Mammary epithelial cell (primary cell): ENCODE measurements at places on chromosomes 12 and 14.

DNA sequence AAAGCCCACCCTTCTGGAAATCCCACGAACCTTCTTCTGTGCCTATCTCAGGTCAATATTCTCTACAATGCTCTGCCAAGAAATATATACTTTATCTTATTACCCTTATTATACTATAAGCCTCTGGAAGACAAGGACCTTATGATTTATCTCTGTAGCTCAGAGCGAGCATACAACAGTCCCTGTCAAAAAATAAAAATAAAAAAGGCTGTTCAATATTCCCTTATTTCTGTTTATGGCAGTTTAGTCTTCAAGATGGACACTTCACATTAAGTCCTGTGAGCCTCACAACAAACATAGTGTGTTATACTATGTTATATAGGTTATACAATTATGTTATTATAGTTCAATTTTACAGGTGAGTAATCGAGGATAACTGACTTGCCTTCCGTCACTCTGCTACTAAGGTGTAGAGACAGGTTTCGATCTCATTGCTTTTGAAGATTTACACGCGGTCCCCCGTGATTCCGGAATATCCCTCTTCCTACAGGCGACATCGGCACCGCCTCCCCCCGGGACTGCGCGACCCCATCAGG is 562 bp downstream of the EAPP start:
- no peak for DNase-seq

GRCh38 chr12:127429551-127430285 is 837.3 kb upstream of the TMEM132C start:
- DNase-seq: no peak

DNA sequence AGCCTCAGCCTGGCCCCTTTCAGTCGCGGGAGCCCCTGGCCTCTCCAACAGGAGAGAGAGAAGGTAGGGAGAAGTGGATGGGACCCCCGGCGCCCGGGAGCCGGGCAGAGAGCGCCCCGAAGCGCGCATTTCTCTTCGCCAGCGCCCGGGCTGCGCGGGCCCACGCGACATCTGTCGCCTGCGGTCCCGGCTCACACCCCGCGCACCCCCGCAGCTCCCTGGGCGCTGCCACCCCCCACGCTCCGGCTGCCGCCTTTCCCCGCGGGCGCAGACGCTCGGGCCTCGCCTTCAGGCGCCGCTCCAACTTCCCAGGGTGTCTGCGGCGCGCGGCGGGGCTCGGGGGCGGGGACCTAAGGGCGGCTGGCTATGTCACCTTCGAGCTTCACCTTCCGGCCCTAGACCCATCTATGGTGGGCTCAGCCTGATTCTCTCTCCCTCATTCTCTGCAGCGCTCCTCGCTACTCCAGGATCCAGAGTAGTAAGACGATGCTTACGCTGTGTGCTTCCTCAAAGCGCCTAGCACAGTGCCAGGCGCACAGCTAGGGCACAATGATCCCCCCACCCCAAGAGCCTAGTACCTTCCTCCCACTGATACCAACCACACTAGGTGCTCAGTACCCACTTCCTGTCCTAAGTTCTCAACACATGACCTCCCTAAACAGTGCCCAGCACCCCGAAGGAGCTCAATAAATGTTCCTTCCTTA is 1.6 kb downstream of the HRK start:
- no peak for DNase-seq

DNA sequence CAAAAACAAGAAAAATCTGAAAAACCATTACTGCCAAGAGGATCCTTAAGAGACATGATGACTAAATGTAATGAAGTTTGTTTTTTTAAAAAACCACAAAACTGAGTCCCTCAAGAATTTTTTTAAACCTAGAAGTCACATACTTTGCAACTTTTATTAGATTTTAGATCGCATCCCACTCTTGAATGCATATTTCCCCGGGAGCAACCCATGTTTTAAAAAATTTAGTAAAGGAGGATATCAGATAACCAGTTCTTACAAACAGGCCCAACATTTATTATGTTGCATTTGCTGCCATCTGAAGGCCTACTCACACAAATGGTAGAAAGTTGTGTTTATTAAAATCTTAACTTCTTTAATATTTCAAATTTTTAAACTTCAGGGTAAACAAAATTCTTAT is 44.3 kb upstream of the CCT2 start:
- no peak for DNase-seq

GRCh38 chr14:75147423-75148071 is 20.7 kb upstream of the NEK9 start:
- peak; percentile 95 for DNase-seq

- DNase-seq: no peak
Observed at GRCh38 chr14:65287264-65288131, 125.0 kb upstream of the FUT8 start.

DNA sequence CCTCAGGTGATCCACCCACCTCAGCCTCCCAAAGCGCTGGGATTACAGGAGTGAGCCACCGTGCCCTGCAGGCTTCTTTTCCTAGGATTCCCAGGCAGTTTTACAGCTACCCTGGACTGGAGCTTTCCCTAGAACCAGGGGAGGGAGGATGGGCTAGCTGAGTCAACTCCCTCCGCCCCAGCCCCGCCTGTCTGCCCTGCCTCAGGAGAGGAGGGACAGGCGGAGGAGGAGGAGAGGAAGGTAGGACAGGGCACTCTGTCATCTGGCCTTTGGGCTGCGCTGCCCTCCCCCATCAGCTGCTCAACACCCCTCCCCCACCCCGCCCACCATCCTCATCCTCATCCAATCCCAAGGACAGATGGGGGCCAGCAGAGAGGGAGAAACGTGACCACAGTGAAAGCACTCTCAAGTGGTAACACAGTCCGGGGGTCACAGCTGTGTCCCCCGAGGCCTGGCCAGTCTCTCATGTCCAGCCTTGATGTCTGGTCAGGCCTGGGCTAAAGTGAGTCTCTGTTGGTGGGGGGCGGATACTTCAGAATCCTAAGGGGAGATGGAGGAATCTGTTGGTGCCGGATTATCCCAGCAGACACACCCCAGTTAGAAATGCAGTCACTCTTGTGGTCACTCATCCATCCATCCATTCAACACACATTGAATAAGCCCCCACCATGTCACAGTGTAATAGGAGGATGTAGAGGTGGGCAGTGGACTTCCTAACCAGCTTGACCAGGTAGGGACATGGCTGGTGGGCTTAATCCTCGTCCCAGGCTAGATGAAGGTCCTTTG is 12.3 kb downstream of the FIGNL2 start:
- no peak for DNase-seq

- no peak for DNase-seq
Observed at GRCh38 chr12:121983536-121984210, 38.0 kb upstream of the BCL7A start.

DNA sequence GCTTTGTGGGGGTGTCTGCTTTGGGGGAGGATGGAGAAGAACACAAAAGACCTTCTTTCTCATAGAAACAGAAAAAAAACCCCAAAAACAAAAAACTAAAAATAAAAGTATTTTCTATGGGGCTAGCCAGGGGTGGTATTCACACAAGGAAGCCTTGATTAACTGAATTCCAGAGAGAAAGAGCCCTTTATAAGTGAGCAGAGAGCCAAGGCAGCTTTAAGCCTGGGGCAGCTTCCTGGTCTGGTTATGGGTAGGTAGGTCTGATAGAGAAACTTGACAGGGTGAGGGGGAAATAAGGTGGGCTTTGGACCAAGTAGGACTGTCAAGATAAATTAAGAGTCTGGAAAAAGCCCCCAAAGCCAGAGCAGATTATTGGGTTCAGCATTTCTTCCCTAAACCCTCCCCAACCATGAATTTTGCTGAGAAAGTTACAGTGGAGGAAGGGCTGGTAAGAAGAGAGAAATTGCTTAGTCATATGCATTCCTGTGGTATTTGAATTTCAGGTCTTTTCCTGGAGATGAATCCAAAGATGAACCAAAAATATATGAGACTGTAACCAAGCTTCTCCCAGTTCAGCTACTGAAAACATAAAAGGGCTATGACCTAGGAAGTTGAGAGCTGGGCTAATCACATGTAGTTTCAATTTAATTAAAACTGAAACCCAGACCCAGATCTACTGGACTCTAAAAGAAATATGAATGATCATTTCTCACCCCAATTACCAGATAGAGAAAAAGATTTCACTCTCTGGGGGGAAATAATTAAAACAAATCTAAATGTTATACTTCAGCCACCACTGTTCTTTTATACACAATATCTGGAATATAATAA is 144.8 kb downstream of the TBC1D30 start:
- DNase-seq: no peak

DNA sequence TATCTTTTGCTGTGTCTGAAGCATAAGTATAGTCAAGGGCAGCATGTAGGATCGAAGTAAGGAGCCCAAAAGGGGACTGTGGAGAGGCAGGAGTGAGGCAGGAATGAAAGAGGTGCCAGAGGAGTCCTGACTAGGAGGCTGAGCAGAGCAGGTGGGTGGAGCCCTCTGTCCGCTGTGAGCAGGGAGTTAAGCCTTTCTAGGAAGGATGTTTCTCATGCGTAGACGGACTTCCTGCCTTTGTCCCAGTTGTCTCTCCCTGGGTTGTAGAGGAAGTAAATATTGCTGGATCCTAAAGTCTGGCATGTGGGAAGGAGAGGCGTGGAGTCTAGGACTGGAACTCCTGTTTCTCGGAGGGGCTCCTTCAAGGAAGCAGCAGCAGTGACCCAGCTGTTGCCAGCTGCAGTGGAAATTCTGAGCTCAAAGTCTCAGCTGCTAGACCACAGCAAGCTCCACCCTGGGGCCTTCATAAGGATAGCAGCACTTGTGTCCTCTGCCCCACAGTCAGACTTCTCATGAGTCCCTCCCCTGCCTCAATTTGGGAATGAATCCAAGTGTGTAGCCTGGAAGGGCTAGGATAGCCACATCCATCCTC is 44.0 kb downstream of the RBMS2 start:
- DNase-seq: no peak

DNA sequence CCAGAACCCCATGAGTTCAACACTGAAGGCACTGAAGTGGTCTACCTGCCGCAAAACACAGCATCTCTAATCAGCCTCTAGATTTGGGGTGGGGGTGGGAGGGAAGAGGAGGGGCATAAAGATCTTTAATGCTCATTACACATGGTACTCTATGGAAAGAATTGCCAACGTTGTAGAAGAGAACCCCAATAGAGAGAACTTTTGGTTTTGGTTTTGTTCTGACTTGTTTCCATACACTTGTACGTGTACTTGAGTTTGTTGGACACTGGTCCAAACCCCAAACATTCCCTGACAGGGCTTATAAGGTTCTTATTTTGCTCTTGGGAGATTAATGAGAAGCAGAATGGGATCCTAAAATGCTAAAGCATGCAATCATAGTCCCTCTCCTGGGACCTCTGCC is 31.0 kb downstream of the GNPTAB start:
- DNase-seq: no peak

DNA sequence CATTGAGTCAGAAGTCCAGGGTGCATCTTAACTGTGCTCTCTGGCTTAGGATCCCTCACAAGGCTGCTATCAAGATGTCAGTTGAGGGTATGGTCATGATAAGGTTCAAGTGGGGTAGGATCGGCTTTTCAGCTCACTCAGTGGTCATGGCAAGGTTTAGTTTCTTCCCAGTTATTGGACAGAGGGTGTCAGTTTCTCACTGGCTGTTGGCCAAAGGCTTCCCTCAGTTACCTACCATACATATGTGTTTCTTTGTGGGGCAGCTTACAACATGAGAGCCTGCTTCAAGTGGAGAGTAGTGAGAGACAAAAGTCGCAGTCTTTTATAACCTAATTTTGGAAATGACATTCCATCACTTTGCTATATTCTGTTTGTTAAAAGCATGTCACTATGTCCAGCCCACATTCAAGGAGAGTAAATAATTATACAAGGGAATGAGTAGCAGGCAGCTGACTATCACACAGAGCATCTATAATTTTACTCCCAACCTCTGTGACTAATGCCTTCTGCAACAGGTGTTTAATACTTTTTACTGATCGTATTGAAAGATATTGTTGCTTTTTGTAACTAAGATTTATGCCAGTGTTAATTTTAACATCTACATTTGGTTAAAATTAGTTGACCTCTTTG is 572.8 kb upstream of the FBXO33 start:
- DNase-seq: no peak

- no peak for DNase-seq
Observed at GRCh38 chr12:124543052-124543589, 24.3 kb downstream of the NCOR2 start.

DNA sequence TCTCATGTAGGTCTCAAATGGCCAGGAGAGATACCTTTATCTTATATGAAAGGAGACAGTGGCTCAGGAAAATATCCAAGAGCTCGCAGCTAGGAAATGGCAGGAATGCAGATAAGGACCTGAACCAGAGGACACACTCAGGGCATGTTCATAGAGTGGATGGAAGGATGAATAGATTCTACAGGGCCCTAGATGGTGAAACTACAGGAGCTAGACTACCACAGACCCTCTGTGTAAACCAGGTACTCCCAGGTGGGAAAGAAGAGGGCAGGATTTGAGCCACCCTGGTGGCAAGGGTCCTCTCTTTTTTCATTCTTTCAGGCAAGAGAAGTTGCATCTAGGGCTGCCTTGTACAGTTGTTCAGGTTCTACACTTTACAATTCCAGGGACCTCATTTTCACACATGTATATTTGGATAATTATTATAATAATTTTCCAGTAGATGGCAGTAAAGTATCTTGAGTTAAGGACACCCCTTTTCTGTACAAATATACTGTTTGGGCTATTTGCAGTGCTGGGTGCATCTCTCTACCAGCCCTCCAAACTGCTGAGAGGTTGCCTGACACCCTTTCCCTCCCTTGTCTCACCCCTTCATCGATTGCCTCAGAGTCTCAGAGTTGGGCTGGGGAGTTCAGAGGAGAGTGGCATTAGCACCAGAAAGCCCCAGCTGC is 10.5 kb upstream of the ZDHHC22 start:
- peak; percentile 20 for DNase-seq

- DNase-seq: peak; percentile 70
Observed at GRCh38 chr12:69898236-69898635, 73.2 kb downstream of the MYRFL start.

DNA sequence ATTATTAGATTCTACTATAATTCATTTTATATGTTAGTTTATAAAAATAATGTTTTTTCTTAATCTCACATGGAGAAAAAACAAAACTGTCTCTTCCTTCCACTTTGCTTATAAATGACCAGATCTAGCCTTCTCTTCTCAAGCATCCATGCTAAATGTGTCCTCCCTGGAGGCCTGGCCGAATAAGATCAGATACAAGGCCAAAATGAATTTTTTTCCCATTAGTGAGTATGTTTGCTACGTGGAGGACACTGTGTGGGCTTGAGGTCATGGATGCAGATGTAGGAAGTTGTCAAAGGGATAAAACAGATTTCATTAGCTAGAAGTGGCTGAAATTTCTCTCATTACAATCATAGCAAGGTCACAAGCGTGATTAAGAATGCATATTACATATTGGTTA is 1244.9 kb upstream of the SEL1L start:
- no peak for DNase-seq

DNA sequence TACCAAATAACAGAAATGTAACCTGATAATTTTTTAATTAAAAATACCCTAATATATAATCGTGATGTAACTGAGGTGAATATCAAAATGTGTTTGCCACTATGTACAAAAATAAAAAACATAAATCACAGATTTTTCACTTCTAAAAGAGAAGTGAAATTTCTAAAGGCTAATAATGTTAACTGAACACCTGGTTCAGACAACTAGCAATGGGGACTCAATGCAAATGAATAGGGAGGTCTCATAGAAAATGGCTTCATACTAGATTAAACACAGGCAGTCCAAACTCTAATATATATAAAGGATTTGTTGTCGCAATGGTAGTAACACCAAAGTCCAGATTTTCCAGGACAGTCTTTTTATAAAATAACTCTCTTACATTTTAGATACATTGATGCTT is 365.4 kb upstream of the ATP2B1 start:
- no peak for DNase-seq

GRCh38 chr12:64600164-64600561 is 10.1 kb upstream of the RASSF3 start:
- DNase-seq: no peak

- peak; percentile 36 for DNase-seq
Observed at GRCh38 chr12:153080-153746, 60.7 kb downstream of the SLC6A12 start.
